ENCODE measurements at places on chromosomes 4 and X. TPM values are rescaled to one million over a fixed set of nuclear protein-coding genes. Genes with fewer than 3 reads are reported as not detected.
A peak's percentile ranks its signal among the peaks of the same experiment; 100 is the strongest.

DNA sequence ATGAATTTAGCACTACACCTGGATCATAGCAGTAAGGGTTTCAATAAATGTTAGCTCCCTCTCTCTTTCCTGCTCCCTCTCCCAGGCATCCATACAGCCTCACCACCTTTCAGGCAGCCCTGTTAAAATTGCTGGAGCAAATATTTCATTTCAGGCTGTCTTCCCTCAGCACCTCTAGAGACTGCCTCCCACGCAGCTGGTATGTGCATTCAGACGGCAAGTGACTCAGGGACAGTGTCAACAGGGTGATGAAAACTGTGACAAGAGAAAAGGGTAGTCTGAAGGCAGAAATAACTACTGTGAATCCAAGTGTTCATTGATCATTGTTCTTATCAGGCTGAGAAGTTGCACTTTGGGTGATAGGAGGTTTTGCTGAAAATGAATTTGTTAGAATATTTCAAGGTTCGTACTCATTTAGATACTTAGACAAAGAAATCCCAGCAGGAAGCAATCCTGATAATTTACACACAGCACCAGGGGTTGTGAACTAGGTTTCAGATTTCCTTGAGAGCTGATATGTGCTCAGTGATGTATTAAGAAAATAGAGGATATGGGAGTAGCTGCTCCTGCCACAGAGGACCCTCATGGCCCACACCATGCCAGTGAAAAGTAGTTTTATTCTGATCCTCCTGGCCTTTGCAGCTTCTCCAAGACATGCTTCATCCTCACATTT, 424.2 kb downstream of the FGF13 start:
- no peaks in the 10 kb centered on the region for H3K27me3 ChIP-seq
- no peak overlapping the region for H3K4me3 ChIP-seq
- H3K36me3 ChIP-seq, result no peaks in the 10 kb centered on the region

DNA sequence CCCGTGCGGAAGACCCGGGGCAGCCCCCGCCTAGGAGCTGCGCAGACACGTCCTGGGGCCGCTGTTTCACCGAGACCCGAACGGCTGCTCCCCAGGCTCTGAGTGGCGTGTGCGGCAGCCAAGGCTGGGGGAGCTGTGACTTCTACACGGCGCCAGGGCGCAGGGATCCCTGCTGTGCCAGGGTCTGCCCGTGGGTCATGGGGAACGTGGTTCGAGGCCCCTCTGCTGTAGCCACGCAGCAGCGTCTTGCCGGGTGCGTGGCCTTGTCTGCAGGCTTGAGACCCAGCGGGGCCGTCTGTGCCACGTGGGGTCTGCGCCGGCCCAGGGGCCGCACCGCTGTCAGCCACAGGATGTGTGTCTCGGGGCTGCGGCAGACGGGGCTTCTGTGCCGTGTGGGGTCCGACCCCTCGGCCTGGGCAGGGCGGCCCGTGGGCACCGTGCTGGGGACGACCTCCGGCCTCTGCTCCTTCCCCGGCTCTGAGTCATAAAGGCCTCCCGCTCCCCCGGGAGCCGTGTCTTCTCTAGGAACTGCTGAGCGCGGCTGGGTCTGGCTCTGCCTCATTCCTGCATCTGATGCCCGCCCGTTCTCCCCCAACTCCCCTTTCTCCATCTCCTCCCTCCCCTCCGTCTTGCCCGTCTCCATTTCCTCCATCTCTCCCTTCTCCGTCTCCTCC, 12.7 kb upstream of the GTPBP6 start:
- H3K27me3 ChIP-seq, result no peaks in the 10 kb centered on the region
- no peaks in the 10 kb centered on the region for H3K36me3 ChIP-seq
- no peak for DNase-seq
- no peaks in the 10 kb centered on the region for H3K4me1 ChIP-seq
- H3K27ac ChIP-seq, result no peak overlapping the region

DNA sequence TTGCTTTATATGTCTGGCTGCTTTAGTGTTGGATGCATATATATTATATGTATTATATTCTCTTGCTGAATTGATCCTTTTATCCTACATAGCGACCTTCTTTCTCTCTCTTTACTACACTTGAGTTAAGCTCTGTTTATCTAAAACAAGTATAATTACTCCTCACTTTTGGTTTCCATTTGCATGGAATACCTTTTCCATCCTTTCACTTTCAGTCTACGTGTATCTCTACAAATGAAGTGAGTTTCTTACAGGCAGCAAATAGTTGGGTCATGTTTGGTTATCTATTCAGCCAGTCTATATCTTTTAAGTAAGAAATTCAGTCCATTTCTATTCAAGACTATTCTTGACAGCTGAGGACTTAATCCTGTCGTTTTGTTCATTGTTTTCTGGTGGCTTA, 167.5 kb upstream of the USP38 start:
- no peaks in the 10 kb centered on the region for H3K36me3 ChIP-seq
- no peaks in the 10 kb centered on the region for H3K4me1 ChIP-seq
- H3K27ac ChIP-seq, result no peak overlapping the region
- DNase-seq, result no peak

DNA sequence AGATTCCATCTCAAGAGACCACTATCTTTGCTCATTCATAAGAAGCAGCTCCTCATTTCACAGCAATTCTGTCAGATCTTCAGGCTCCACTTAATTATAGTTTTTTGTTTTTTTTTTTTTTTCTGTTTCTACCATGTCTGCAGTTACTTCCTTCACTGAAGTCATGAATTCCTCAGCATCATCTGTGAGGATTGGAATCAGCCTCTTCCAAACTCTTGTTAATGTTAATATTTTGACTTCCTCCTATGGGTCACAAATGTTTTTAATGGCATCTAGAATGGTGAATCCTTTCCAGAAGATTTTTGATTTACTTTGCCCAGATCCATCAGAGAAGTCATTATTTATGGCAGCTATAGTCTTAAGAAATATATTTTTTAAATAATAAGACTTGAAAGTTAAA, 53.1 kb downstream of the BMP2K start:
- no peak for DNase-seq
- H3K4me1 ChIP-seq, result no peaks in the 10 kb centered on the region
- no peak overlapping the region for H3K27ac ChIP-seq
- H3K4me3 ChIP-seq, result no peak overlapping the region

- no peak overlapping the region for H3K27ac ChIP-seq
- H3K4me3 ChIP-seq, result no peak overlapping the region
- H3K4me1 ChIP-seq, result no peaks in the 10 kb centered on the region
- DNase-seq, result no peak
- H3K36me3 ChIP-seq, result no peaks in the 10 kb centered on the region
Observed at GRCh38 chr4:108097990-108098553, 70.7 kb downstream of the LEF1 start.

DNA sequence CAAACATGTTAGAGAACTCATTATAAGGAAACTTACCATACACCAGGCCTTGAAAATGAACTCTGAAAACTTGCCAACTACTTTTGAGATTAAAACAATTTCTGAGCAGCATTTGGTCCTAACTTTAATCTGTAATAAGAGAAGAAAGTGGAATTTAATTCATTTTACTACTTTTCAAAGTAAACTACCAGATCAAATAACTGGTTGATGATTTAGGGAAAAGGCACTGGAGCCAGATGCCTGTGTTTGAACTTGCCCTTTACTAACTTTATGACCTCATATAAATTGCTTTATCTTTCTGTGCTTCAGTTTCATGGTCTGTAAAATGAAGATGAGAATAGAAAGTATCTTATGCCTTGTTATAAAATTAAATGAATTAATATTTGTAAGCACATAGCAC, 159.9 kb upstream of the PCDH18 start:
- no peaks in the 10 kb centered on the region for H3K27me3 ChIP-seq
- H3K4me1 ChIP-seq, result no peaks in the 10 kb centered on the region
- H3K27ac ChIP-seq, result no peak overlapping the region
- no peaks in the 10 kb centered on the region for H3K36me3 ChIP-seq

DNA sequence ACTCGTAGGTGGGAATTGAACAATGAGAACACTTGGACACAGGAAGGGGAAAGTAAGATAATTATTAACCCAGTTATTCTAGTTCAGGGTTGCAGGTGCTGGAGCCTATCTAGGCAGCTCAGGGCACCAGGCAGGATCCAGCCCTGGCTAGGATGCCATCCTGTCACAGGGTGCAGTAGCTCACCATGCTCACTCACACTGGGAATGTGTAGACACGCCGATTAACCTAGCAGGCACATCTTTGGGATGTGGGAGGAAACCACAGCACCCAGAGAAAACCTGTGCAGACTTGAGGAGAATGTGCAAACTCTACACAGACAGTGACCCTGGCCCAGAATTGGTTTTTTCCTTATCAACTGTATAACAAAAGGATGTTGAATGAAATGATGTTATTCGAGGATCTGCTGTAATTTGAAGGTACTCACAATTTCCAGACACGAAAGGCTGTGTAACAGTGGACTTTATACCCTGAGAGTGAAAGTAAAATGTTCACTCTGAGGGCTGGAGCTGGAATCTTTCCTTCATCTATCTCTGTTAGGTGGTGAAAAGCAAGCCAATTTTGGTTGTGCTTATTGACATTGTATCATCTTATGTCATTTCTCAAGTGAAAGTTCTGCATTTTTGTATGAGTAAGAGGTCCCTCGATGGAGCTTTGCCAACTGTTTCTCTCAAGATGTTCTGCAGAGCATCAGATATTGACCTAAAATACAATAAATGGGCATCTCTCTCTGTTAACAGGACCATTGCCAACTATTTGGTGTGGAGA, 78.8 kb downstream of the PHEX start:
- no peaks in the 10 kb centered on the region for H3K4me1 ChIP-seq
- DNase-seq, result no peak
- no peaks in the 10 kb centered on the region for H3K27me3 ChIP-seq
- no peaks in the 10 kb centered on the region for H3K36me3 ChIP-seq
- no peak overlapping the region for H3K4me3 ChIP-seq

- peaks cover 8% of the 10 kb centered on the region for H3K36me3 ChIP-seq
- no peaks in the 10 kb centered on the region for H3K4me1 ChIP-seq
- H3K4me3 ChIP-seq, result peak overlapping the region; percentile 98
- H3K27me3 ChIP-seq, result no peaks in the 10 kb centered on the region
- H3K27ac ChIP-seq, result peak overlapping the region; percentile 90
Observed at GRCh38 chr4:108651014-108651791, 804 bp downstream of the OSTC start.

DNA sequence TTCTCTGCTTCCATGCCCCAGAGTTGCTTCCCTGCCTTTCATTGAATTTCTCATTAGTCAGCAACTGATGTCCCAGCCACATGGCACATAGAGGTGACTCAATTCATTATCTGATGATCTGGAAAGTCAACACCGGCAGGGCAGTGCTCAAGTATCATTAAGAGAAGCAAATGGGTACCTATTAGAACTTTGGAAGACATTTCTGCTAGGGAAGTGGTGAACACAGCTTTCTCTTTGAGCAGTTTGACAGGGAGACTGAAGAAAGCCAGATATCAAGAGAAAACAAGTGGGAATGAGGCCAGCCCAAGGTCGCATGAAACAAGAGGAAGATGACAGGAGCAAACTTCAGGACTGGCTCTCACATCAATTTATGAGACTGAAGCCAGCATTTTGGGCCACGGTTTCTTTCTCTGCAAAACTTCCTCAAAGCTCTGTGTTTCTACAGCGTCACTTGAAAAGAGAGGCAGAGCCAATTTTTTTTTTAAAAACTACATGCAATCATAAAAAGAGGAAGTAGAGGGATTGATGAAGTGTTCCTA, 108.3 kb upstream of the RPS6KA3 start:
- H3K36me3 ChIP-seq, result no peaks in the 10 kb centered on the region
- H3K4me3 ChIP-seq, result no peak overlapping the region

DNA sequence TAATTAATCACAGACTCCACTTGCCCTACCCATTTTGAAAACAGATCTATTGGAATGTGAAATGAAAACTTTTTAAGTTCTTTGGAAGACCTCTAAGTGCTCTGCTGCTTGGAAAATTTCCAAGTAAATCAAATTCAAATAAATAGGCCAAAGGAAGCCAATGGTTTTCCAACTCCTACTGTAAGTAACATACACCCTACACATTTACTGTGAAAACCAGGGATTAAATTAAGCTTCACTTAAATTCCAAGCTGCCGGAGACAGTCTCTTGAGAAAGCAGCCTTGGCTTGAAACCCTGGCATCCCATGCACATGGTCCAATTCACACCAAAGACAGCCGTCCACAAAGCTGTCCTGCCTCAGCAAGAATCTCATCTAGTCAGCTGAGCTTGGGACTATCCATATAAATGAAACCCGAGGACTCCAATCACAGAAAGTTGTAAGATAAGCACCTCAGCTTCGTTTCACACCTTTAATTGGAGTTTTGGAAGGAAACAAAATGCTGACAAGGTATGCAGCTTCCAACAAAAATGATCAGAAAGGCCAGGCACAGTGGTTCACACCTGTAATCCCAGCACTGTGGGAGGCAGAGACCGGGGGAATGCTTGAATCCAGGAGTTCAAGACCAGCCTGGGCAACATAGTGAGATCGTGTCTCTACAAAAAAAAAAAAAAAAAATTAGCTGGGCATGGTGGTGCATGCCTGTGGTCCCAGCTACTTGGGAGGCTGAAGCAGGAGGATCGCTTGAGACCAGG, 88.6 kb downstream of the APBB2 start:
- DNase-seq, result no peak
- H3K27ac ChIP-seq, result no peak overlapping the region
- H3K36me3 ChIP-seq, result no peaks in the 10 kb centered on the region
- H3K4me1 ChIP-seq, result no peaks in the 10 kb centered on the region

GRCh38 chr4:7630568-7631287, 196.0 kb upstream of the PSAPL1 start:
- H3K4me3 ChIP-seq, result no peak overlapping the region
- H3K4me1 ChIP-seq, result no peaks in the 10 kb centered on the region
- peak; percentile 53 for DNase-seq
- no peaks in the 10 kb centered on the region for H3K36me3 ChIP-seq
- no peaks in the 10 kb centered on the region for H3K27me3 ChIP-seq

DNA sequence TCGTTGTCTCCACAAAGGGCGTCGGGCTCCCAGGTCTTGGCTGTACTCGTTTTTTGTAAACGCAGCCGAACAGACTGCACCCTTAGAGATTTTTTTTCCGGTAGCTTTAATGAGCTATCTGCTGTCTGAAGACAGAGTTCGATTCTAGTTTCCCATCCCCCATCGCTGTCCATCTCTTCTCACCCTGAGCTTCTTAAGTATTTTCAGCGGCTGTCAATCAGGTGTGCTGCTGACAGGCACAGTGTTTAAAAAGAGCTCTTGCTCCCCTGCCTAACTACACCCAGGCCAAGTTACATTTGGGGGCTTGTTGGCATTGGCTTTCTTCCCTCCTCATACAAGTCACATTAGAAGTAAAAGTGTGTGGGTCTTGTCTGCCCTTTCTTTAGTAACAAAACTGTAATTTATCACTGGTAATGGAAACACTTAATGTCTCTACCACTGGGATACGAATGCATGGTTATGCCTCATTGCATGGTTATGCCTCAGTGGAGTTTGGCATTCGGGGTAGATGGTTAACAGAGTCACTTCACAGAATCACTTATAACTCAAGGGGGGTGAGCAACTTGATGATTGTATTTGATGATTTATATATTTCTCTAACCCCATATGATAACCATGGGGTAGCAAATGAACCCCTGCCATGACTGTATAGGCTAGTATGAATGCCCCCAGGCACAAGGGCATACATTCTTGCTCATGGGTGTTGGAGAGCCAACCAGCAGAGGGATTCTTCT, 1.4 kb upstream of the ARHGAP6 start:
- DNase-seq, result no peak
- no peak overlapping the region for H3K27ac ChIP-seq
- H3K27me3 ChIP-seq, result no peaks in the 10 kb centered on the region

GRCh38 chrX:10142041-10142599, 14.7 kb upstream of the CLCN4 start:
- no peaks in the 10 kb centered on the region for H3K4me1 ChIP-seq
- no peak overlapping the region for H3K27ac ChIP-seq
- H3K36me3 ChIP-seq, result no peaks in the 10 kb centered on the region
- no peak overlapping the region for H3K4me3 ChIP-seq
- DNase-seq, result no peak
- no peaks in the 10 kb centered on the region for H3K27me3 ChIP-seq

The NOX1 gene
- total RNA-seq, result not detected

The IGSF1 gene
- total RNA-seq, result 0.08 TPM

The RASL11B gene
- total RNA-seq, result 0.21 TPM

The TMPRSS11E gene
- total RNA-seq, result not detected

The MAGEB2 gene
- total RNA-seq, result 0.10 TPM

The GDPD2 gene
- 0.33 TPM for total RNA-seq

The ZC4H2 gene
- 11.7 TPM for total RNA-seq
